Omental fat pad (tissue), 4 donors: ENCODE measurements at places on chromosomes 3 and 15. TPM values are rescaled to one million over a fixed set of nuclear protein-coding genes. Genes with fewer than 3 reads are reported as not detected.

The VIPR1 gene
- total RNA-seq: 73.8 TPM

The CYP8B1 gene
- 0.19 TPM for total RNA-seq

The ASB7 gene
- 13.6 TPM for total RNA-seq

The ANKRD34C gene
- total RNA-seq: not detected

The POLQ gene
- total RNA-seq: 0.84 TPM

The SSR3 gene
- 109 TPM for total RNA-seq

The CELF6 gene
- total RNA-seq: 1.9 TPM

The TMCO5A gene
- not detected for total RNA-seq

The SNTN gene
- total RNA-seq: not detected

The WDR82 gene
- 42.9 TPM for total RNA-seq

The SLC9A9 gene
- 30.4 TPM for total RNA-seq

The RTP3 gene
- total RNA-seq: not detected

The IQCF5 gene
- not detected for total RNA-seq

The GOLGA8M gene
- total RNA-seq: 8.5 TPM

The ACTC1 gene
- 5.5 TPM for total RNA-seq

The SYNPR gene
- total RNA-seq: not detected

The CASR gene
- not detected for total RNA-seq

The CPB1 gene
- total RNA-seq: 3.6 TPM

The KNL1 gene
- total RNA-seq: 0.95 TPM

The TP63 gene
- not detected for total RNA-seq

The ERICH6 gene
- not detected for total RNA-seq

The GOLGA8T gene
- total RNA-seq: 1.2 TPM

The ZNF860 gene
- 0.50 TPM for total RNA-seq

The CRABP1 gene
- 1.6 TPM for total RNA-seq

The ANKUB1 gene
- total RNA-seq: not detected

The SUMF1 gene
- total RNA-seq: 61.1 TPM

The IGDCC3 gene
- total RNA-seq: not detected

The GRK7 gene
- not detected for total RNA-seq

The NMB gene
- total RNA-seq: 24.1 TPM

The CSK gene
- 26.1 TPM for total RNA-seq
